ENCODE measurements at places on chromosomes 12 and 14. TPM values are rescaled to one million over a fixed set of nuclear protein-coding genes. Genes with fewer than 3 reads are reported as not detected.

The LRRC43 gene
- 1.6 TPM for total RNA-seq

The LRR1 gene
- total RNA-seq = 9.2 TPM

The SIX4 gene
- total RNA-seq = 9.4 TPM

The KRT84 gene
- total RNA-seq = not detected

The EIF4B gene
- 622 TPM for total RNA-seq

The OR4E2 gene
- total RNA-seq = not detected

The ARHGDIB gene
- 23.1 TPM for total RNA-seq

The WNT1 gene
- total RNA-seq = not detected

The GYS2 gene
- not detected for total RNA-seq

The NOS1 gene
- total RNA-seq = 2.0 TPM

The PRKD1 gene
- total RNA-seq = 17.3 TPM

The ANKRD33 gene
- 4.2 TPM for total RNA-seq

The MGST1 gene
- total RNA-seq = 8.7 TPM

The ACSM4 gene
- total RNA-seq = not detected

The CLEC1B gene
- 1.5 TPM for total RNA-seq

The IL25 gene
- total RNA-seq = not detected
